ENCODE measurements at places on chromosomes 7 and 10. TPM values are rescaled to one million over a fixed set of nuclear protein-coding genes. Genes with fewer than 3 reads are reported as not detected.

- DNase-seq = no peak
These were observed 182.6 kb upstream of the FEZF1 start for GRCh38 chr7:122487131-122487530.

- DNase-seq = no peak
These were observed 747.0 kb downstream of the TNS3 start for GRCh38 chr7:46834921-46835320.

DNA sequence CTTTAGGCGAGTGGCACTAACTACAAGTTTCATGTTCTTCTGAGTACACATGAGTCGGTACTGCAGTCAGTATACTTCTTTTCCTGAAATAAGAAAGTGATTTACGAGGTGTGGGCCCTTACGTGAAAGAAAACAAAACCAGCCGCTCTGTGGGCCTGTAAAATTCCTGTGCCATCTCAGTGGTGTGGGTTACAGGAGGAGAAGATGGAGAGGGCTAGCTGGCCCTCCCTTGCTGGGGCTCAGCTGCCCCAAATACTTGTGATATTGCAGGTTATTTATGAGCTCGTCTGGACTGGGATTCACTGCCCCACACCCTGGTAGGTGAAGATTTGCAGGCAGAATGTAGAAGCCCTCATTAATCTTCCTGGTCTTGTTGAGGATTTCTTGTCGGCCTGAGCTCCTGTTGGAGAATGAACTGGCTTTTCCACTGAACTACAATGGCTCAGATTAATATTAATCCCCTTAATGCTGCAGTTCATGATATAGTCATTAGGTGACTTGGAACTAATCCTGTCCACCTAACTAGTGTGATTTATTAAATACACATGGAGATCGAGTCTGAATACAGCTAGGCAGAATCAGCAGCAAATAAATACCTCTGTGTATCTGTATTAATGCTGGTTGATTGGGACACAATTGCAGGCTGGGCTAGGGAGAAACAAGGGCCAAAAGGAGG, 68.0 kb downstream of the GBF1 start:
- DNase-seq = no peak

DNA sequence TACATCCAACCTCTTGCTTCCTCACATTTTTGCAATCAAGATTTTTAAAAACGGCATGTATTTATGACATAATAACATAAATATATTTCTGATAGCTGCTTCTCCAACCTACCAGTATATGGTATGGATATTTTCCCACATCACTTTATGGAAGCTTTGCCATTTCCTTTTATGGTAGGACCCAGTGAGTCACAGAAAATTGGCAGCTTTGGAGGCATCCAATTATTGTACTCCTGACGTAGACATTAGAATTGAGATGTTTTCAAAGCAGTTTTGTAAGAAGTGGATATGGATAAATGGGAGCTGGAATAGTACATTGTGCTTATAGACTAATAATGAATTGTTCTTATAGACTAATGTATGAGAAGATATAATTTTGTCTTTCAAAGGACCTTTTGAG, 23.8 kb upstream of the BICC1 start:
- DNase-seq = no peak

- DNase-seq = no peak
These were observed 51.8 kb downstream of the VTI1A start for GRCh38 chr10:112498806-112499205.

- no peak for DNase-seq
These were observed 43.4 kb downstream of the FAM20C start for GRCh38 chr7:235576-236395.

DNA sequence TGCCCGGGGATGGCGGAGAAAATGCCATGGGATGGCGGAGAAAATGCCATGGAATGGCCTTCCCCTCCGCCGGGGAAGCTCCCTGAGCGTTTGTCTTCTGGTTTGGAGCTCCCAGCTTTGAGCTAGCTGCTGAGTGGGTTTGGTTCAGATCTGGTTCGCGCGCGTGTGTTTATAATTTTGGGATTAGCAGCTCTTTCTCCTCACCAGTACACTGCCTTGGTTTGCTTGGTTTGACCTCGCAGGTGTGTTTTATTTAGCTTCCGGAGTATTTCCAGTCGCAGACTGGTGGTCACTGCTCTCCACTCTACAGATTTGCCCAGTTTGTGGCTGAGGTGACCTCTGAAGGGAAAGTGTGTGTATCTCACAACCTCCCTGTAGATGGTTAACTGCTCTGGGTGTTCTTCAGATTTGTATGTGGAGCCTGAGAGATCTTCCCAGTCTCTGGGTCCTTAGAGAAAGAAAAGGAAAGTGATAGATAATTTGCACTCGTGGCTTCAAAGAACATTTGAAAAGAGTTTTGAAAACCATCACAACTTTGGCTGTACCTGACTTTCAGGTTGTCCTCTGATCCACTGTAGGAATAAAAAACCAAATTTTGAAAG, 597 bp downstream of the ZNF277 start:
- DNase-seq = no peak

DNA sequence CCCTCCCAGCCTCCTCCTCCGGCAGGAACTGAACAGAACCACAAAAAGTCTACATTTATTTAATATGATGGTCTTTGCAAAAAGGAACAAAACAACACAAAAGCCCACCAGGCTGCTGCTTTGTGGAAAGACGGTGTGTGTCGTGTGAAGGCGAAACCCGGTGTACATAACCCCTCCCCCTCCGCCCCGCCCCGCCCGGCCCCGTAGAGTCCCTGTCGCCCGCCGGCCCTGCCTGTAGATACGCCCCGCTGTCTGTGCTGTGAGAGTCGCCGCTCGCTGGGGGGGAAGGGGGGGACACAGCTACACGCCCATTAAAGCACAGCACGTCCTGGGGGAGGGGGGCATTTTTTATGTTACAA, 83.3 kb downstream of the PAX2 start:
- DNase-seq = no peak

Gene NUTM2A
- total RNA-seq = 0.46 TPM

GRCh38 chr10:133245439-133246235, 8.0 kb downstream of the VENTX start:
- no peak for DNase-seq

Gene SMC3
- 35.1 TPM for total RNA-seq

DNA sequence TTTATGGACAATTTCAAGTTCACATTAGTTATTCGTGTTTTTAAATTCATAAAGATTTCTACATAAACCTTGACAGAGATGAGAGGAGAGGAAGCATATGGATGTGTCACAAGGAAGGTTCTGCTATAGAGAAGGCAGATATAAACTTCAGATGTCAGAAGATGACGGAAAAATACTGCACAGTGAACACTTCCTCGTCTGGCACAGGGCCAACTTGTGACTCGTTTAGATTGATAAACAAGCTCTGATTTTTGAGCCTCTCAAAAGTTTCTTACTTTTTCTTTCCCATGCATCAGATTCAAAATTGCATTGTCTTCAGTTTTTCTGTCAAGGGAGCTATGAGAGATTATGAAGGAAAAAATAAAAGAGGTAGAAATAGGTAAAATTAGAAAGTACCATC, 156.4 kb upstream of the MINDY3 start:
- DNase-seq = no peak

GRCh38 chr10:125700355-125700911, 17.5 kb upstream of the TEX36 start:
- no peak for DNase-seq

Gene PNLIPRP2
- total RNA-seq = not detected

Gene EGR2
- 3.0 TPM for total RNA-seq

DNA sequence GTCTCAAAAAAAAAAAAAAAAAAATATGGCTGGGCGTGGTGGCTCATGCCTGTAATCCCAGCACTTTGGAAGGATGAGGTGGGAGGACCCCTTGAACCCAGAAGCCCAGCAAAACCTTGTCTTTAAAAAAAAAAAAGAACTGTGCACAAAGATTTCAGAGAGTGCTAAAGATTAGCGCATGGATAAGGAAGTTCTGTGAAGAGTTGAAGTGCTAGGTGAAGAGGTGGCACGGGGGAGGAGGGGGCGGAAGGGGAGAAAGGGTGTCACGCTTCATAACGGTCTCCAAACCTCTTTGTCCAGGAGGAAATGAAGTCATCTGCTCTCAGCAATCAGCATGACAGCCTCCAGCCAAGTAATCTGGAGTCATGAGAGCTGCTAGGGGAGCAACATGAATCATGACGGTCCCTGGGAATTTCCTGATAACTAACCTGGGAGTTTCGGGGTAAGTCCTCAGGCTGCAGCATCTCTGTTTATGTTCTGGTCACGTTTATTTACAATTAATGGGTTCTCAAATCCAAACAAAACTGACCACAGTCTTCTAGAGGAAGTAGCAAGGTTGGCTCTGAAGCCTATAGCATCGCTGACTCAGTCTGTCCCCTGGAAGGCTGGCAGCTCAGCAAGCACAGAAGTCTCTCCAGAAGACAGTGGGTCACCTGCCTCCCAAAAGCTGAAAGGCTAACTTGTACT, 1.9 kb upstream of the PLAU start:
- no peak for DNase-seq

- no peak for DNase-seq
These were observed 397.6 kb downstream of the MAGI2 start for GRCh38 chr7:79055722-79056415.

DNA sequence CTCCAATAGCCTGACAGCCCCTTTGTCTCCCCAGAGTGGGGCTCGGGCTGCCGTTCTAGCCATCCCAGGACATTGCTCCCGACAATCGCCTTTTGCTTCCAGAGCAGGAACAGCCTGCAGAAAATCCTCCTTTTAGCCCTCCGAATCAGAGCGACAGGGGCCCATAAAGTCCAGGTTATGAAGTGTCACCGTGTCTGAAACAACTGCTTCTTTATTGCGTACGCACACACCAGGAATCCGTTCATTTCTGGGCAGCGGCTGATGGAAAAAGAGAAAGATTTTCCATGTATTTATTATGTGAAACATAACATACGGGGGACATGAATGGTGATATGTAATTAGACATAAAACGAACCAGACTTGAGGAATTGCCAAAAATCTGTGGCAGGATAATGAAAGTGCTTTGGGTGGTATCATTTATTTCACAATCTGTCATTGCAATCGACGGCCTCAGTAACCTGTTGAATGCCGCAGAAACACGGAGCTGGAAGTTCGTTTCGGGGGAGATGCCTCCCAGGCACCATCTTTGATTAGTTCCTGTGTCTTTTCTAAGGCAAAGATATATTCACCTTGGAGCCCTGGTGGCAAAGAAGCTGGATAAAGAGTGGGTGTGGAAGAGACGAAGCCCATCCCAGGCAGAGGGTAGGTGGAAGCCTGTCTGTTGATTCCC, 48.1 kb downstream of the FAM241B start:
- peak; percentile 31 for DNase-seq

GRCh38 chr7:33186192-33186591, 56.8 kb downstream of the BBS9 start:
- no peak for DNase-seq

Gene SP8
- not detected for total RNA-seq
